ENCODE measurements at places on chromosomes 1 and 21. TPM values are rescaled to one million over a fixed set of nuclear protein-coding genes. Genes with fewer than 3 reads are reported as not detected.

- DNase-seq = no peak
- no peaks in the 10 kb centered on the region for H3K36me3 ChIP-seq
- H3K27me3 ChIP-seq = peaks cover 13% of the 10 kb centered on the region
- H3K4me1 ChIP-seq = peaks cover 8% of the 10 kb centered on the region
- no peak overlapping the region for H3K4me3 ChIP-seq
Observed at GRCh38 chr1:58392083-58392482, 154.4 kb downstream of the OMA1 start.

GRCh38 chr1:59429656-59430055 lies 132.8 kb downstream of the FGGY start:
- H3K36me3 ChIP-seq = no peaks in the 10 kb centered on the region
- H3K4me3 ChIP-seq = no peak overlapping the region
- H3K4me1 ChIP-seq = peaks cover 61% of the 10 kb centered on the region

DNA sequence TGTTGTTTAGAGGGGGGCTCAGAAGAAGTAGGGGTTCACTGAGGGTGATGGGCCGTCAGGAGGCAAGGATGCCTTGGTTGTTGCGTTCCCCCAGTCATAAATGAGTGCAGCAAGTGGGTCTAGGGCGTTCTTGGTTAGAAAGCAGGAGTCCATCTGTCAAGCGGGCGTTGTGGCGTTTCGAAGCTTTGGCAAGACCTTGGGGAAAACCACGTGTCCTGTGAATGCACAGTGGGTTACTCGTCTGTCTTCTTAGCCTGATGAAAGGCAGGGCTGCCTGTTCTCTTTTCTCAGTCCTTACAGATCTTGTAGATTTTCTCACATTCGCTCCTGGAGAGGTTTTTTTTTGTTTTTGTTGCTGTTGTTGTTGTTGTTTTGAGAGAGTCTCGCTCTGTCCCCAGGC lies 6.3 kb upstream of the ZNF496 start:
- H3K27ac ChIP-seq = no peak overlapping the region
- no peaks in the 10 kb centered on the region for H3K27me3 ChIP-seq
- peaks cover 36% of the 10 kb centered on the region for H3K4me1 ChIP-seq
- no peak overlapping the region for H3K4me3 ChIP-seq
- H3K36me3 ChIP-seq = peaks cover 18% of the 10 kb centered on the region
- no peak for DNase-seq

DNA sequence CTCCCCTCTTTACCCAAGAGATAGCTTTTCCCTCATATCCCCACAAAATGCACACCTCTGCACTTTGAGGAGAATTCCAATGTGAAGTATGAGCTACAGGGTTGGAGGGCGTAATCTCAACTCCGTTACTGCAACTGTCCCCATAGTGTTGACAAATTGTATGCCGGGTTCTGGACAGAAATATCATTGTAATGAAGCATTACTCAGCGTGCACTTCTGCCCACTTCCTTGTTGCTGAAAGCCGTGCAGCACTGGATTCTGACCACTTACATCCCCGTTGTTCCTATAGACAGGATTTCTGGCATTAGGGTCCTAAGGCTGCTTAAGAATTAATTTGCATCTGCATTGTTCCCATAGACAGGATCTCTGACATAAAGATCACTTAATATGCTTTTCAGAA lies 205.6 kb downstream of the RHOU start:
- no peaks in the 10 kb centered on the region for H3K27me3 ChIP-seq
- peaks cover 43% of the 10 kb centered on the region for H3K4me1 ChIP-seq
- H3K27ac ChIP-seq = no peak overlapping the region
- DNase-seq = peak; percentile 55
- H3K36me3 ChIP-seq = no peaks in the 10 kb centered on the region
- no peak overlapping the region for H3K4me3 ChIP-seq

DNA sequence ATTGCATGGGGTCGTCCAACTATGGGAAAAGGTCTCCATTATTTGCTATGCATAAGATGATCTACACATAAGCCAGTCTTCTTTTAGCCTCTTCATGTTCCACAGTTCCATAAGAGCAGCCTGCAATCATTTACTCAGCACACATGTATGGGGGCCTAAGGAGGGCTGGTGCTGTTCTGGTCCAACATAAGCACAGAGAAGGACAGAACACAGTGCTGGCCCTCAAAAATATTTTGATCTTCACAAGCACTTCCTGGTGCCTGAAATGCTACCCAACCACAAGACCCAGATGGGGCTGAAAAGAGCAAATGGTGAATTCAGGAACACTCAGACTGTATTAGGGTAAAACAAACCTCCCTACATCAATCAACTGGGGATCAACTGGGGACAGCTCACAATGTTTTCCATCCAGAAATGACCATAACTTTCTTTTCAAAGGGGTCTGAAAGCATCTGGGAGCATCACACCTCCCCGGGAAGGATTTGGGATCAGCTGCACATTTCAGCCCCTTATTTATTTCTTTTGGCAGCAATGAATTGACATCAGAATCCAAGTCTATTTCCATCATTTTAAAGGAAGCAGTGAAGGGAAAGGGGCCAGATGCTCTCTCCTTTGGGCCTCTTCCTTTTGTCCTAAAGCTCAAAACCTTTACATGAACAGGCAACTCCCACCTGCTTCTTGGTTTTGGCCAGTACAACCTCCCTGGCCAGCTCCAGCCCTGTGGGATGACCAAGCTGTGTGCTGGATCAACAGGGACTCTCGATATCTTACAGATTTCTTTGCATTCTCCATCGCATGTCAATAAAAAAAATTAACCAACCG lies 45.7 kb downstream of the KCNN3 start:
- H3K27me3 ChIP-seq = peaks cover 70% of the 10 kb centered on the region
- no peaks in the 10 kb centered on the region for H3K36me3 ChIP-seq
- no peak overlapping the region for H3K27ac ChIP-seq
- no peak overlapping the region for H3K4me3 ChIP-seq

DNA sequence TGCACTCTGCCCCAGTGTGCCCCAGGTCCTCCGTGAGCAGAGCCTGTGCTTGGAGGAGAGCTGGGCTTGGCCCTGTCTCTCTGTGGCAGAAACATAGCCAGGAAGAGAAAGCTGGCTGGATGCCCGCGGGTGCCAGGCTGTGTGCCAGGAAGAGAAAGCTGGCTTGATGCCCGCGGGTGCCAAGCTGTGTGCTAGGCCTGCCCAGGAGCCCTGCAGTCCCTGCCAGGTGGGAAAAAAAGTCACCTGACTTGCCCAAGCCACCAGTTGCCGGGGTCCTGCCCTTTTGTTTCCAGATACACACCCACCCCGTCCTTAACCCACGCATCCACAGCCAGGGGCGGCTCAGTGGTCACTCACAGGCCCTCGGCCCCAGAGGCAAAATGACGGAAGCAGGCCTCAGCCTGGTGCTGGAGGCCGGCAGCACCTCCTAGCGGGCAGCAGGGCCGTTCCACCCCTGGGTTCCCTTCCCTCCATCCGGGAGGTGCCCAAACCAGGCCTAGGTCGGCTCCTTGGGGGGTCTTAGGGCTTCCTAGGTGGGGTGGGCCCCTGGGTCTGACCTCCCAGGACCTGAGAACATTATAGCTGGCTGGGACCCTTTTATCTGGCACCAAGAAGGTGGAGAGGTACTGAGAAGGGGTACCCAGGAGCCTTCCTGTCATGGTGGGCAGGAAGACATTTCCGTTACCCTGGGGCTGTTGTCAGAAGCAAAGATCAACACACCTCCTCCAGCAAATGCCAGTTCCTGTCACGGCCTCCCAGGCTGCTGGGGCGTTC lies 9.1 kb downstream of the ITGB2 start:
- H3K4me1 ChIP-seq = peaks cover 17% of the 10 kb centered on the region
- no peak overlapping the region for H3K4me3 ChIP-seq
- H3K36me3 ChIP-seq = peaks cover 9% of the 10 kb centered on the region
- H3K27ac ChIP-seq = peak overlapping the region; percentile 13

DNA sequence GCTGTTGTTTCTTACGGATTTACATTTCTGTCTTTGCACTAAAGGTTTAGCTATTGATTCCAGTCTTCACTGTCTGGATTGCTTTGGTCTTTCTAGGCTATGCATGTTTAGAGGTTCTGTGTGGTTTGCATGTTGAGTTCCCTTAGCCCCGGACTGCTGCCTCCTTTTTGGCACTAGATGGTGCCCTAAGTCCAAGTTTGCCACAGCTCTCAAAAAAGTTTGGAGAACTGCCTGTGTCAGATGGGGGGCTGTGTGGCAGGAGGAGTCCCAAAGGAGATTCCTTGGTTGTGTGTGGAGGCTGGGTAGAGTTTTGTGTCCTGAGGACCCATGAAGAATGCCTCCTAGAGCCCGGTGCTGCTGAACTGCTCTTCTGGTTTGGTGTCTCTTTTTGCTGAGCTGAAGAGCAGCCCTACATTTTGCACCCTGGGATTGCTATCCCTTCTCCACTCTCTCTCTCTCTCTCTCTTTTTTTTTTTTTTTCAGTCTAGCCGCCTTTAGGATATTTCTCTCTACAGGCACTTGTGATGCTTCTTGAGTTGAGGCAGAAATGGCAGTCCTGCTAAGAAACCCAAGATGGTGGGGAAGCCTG lies 74.4 kb downstream of the PTGS2 start:
- peak overlapping the region; percentile 51 for H3K27ac ChIP-seq
- H3K4me1 ChIP-seq = peaks cover 26% of the 10 kb centered on the region
- H3K4me3 ChIP-seq = no peak overlapping the region
- no peaks in the 10 kb centered on the region for H3K27me3 ChIP-seq
- H3K36me3 ChIP-seq = no peaks in the 10 kb centered on the region

DNA sequence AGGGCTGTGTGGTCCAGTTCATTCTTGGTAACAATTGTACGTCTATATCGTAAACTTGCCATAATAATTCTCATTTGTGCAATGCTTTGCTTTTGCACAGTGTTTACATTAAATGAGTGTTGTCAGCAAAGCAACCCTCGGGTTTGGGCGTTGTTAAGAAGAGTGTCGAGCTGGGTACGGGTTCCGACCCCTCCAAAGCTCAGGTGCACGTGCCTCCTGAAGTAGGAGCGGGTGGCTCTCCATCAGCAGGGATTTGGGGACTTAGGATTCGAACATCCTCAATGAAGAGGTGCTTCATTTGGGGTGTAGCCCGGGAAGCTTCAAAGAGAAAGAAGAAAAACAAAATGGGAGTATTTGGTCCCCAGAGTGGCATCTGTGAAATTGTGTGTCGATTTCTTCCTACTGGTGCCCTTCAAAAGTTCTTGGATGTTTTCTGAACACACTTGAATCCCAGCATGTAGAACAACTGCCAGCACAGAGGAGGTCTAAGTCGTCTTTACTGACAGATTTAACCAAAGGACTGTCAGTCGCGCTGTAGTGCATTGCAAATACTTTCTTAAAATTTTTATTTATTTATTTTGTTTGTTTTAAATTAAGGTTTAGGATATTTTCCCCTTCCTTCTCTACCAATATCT lies 1.1 kb downstream of the TRIM58 start:
- H3K27me3 ChIP-seq = no peaks in the 10 kb centered on the region
- no peaks in the 10 kb centered on the region for H3K36me3 ChIP-seq
- H3K27ac ChIP-seq = no peak overlapping the region
- no peaks in the 10 kb centered on the region for H3K4me1 ChIP-seq
- no peak overlapping the region for H3K4me3 ChIP-seq
- no peak for DNase-seq

DNA sequence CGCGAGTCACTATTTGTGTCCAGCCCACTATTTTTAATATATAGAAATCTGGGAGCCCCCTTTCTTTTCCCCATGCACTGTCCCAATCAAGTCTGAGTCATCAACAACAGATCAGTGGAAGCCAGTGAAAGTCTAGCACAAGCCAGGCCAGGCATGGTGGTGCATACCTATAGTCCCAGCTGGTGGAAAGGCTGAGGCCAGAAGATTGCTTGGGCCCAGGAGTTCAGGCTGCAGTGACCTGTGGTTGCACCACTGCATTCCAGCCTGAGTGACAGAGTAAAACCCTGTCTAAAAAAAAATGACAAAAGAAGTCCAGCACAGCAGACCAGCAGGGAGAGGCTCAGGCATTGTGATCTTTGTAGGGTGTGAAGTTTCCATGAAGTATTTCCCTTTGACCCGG lies 9.0 kb upstream of the RPL5 start:
- no peaks in the 10 kb centered on the region for H3K36me3 ChIP-seq
- H3K27ac ChIP-seq = peak overlapping the region; percentile 64
- H3K4me1 ChIP-seq = peaks cover 19% of the 10 kb centered on the region
- peak; percentile 67 for DNase-seq

DNA sequence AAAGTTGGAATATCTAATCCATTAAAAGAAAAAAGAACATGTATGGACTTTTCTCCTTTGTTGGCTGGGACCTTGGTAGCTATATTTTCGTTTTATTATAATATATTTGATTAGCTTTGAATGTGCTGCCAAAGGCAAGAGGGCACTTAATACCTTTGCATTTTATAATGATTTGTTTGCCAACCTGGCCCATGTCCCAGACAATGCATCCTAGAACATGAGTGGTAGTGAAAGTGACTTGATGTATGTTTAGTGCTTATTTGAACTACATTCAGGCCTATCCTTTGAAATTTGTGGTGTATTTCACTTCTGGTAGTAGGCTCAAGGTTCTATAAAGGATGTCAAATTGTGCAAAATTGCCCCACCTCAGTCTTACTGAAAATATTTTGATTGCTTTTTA lies 25.9 kb downstream of the CACHD1 start:
- H3K4me1 ChIP-seq = no peaks in the 10 kb centered on the region
- no peak for DNase-seq
- no peaks in the 10 kb centered on the region for H3K36me3 ChIP-seq
- H3K27ac ChIP-seq = no peak overlapping the region
- no peaks in the 10 kb centered on the region for H3K27me3 ChIP-seq

DNA sequence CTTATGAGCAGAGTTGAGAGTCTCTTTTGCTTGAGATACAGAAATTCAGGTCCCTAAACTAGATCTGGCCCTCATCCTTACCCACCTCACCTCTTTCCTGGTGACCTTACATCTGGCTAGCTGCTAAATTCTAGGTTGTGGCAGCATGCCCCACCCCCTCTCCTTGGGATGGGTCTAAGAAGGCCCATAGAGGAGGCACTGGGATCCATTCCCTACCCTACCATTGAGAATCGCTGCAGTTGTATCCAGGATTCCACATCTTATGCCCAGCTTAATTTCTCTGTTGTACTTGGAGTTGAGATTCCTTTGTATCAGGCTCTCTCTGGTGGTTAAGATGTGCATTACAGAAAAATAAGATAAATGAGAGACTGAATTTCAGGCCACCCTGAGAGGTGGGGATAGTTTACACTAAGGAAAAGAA lies 9.5 kb upstream of the TMEM39B start:
- H3K27me3 ChIP-seq = no peaks in the 10 kb centered on the region
- H3K27ac ChIP-seq = peak overlapping the region; percentile 49
- no peak for DNase-seq
- H3K36me3 ChIP-seq = peaks cover 69% of the 10 kb centered on the region

Gene SELL
- total RNA-seq = 12.1 TPM

- H3K4me3 ChIP-seq = no peak overlapping the region
- no peaks in the 10 kb centered on the region for H3K36me3 ChIP-seq
- H3K27ac ChIP-seq = no peak overlapping the region
Observed at GRCh38 chr1:119249283-119249682, 108.8 kb upstream of the WARS2 start.

DNA sequence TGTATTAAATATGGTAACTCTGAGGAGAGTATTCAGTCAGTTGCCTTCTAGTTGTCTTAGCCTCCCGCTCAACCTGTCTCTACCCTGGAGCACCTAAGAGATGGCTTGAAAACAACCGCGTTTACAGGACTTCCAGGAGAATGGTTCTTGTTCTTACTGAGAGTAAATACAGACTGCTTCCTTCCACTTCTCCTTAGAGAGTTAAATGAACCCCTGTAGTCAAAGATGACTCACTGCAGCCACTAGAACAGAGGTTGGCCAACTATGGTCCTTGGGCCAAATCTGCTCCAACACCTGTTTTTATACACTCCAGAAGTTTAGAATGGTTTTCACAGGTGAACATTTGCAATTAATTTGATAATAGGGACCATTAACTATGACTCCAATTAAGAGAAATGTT lies 60.1 kb upstream of the ASB17 start:
- peaks cover 12% of the 10 kb centered on the region for H3K27me3 ChIP-seq
- H3K4me1 ChIP-seq = no peaks in the 10 kb centered on the region
- H3K4me3 ChIP-seq = no peak overlapping the region
- no peak for DNase-seq
- no peak overlapping the region for H3K27ac ChIP-seq
- H3K36me3 ChIP-seq = no peaks in the 10 kb centered on the region

Measured in Calu3 (cell line).